ENCODE measurements at places on chromosomes 12 and 14.

DNA sequence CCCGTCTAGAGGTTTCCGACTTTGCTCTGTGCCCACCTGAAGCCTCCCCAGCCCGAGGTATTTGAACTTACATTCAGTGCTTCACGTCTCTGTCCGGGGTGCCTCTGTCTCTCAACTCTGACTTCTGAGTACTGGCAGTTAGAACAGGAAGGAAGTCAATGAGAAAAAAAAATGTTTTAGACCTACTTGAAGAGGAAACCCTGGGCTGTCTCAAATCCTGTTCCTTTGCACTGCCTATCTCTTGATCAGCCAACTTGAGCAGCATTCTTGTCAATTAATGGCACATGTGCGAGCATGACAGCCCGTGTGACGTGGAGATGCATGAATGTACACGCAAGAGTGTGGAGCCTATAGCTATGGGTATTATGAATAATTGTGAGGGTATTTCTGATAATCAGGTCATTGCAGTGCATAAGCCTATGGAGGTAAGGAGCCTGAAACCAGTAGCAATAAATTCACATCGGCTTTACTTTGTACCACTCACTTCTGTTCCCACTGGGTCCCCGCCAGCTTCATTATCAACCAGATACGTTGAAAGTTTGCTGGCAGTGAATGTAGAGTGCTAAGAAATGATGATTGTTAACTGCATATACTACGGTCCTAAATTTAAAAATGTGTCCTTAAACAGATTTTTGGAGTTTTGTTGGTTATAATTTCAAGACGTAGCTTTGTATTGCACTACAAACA lies at the start of gene ARHGDIB:
Gene ARHGDIB, minus strand, starts transcription at position 136 of the 687 bp plus-strand sequence. CDS start 10,889 bp downstream, outside the sequence.
- peak within 1 kb of the TSS; percentile 100 for H3K4me3 ChIP-seq
- H3K27ac ChIP-seq: peak within 1 kb of the TSS; percentile 96
- DNase-seq: peak; percentile 69

- H3K36me3 ChIP-seq: peaks cover 11% of the 10 kb centered on the region
- DNase-seq: no peak
- no peak overlapping the region for H3K27ac ChIP-seq
- H3K27me3 ChIP-seq: no peaks in the 10 kb centered on the region
- H3K4me1 ChIP-seq: no peaks in the 10 kb centered on the region
Measured at GRCh38 chr14:54976316-54976715, 50.6 kb downstream of the WDHD1 start.

GRCh38 chr14:54625112-54625511 lies 58.2 kb downstream of the SAMD4A start:
- no peak for DNase-seq
- peaks cover 3% of the 10 kb centered on the region for H3K36me3 ChIP-seq
- no peak overlapping the region for H3K27ac ChIP-seq
- H3K27me3 ChIP-seq: no peaks in the 10 kb centered on the region
- H3K4me3 ChIP-seq: no peak overlapping the region

DNA sequence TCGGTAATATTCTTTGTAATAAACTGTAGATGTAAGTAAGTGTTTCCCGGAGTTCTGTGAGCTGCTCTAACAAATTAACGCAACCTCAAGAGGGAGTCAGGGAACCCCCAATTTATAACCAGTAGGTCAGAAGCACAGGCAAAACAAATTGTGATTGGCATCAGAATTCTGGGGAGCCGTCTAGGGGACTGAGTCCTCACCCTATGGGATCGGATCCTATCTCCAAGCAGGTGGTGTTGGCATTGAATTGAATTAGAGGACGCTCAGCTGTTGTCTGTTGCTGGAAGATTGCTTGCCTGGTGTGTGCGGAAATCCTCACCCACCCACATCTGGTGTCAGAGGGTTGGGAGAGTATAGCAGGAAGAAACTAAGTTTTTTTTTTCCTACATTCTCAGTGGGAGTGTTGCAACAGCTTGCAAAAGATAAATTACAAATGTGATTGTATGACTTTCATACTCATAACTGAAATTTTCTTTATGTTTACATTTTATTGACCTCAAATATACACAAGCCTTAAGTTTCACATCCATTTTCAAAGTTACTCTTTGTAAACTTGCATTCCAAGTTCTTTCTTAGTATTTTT lies 5.5 kb downstream of the TMEM52B start:
- H3K4me1 ChIP-seq: peaks cover 7% of the 10 kb centered on the region
- no peak for DNase-seq
- no peak overlapping the region for H3K27ac ChIP-seq

DNA sequence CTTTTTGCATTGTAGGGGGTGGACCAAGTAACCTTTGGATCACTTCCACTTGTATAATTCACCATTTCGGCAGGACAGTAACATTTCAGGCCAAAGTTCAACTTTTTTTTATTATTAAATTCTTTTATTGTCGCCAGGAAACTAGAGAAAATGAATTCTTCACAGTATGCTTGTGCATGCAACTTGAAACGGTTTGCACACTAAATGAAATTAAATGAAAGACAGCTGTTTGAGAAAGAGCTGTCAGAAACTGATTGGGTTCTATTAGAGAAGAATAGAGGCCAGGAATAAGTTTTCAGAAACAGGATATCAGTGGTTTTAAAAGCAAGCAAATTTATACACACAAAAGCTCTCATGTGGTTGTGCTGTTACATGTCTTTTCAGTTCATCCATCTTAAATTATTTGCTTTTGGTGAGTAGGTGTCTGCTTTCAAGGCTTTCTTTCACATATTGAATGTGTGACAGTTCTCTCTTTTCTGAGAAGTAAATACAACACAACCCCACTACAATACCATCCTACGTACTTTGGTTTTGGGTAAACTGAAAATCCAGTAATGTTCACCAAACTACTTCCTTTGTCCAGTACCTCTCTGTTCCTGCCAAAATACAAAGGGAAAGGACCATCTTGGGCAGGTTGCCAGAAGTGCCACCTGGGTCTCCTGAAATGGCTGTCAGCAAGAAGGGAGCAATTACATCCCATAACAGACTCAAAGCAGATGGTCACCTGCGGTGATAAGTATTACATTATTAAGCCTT lies 291.7 kb downstream of the RAD51B start:
- H3K36me3 ChIP-seq: no peaks in the 10 kb centered on the region
- peak overlapping the region; percentile 69 for H3K27ac ChIP-seq
- no peak overlapping the region for H3K4me3 ChIP-seq
- no peaks in the 10 kb centered on the region for H3K27me3 ChIP-seq
- DNase-seq: no peak

- H3K27me3 ChIP-seq: no peaks in the 10 kb centered on the region
- no peak overlapping the region for H3K27ac ChIP-seq
- H3K4me3 ChIP-seq: no peak overlapping the region
Measured at GRCh38 chr14:68042586-68043210, 223.1 kb downstream of the RAD51B start.

- no peak for DNase-seq
- H3K4me1 ChIP-seq: no peaks in the 10 kb centered on the region
- H3K27me3 ChIP-seq: no peaks in the 10 kb centered on the region
- H3K4me3 ChIP-seq: no peak overlapping the region
- peaks cover 3% of the 10 kb centered on the region for H3K36me3 ChIP-seq
- no peak overlapping the region for H3K27ac ChIP-seq
Measured at GRCh38 chr12:120332523-120332922, 4.9 kb upstream of the PLA2G1B start.

DNA sequence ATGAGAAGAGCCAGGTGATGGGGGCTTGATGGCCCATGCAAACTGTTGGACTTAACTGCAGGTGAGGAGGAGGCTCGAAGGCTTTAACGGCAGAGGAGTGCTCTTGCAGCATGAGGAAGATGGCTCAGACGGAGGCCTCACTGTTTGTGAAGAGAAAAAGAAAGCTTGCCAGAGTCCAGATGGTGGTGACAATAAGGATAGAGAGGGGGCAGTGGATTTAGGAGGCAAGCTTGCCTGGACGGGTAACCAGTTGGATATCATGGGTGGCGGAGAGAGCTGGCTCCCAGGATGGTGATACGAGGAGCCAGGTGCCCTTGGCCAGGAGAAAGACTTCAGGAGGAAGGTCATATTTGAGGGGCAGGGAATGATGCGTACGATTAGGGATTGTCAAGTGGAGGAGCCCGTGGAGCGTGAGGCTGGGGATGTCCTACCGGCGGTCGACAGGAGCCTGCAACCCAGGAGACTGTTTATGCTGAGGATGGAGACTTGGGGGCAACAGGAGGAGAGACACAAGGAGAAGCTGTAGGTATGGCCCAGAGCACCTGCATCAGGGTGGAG lies 71.8 kb downstream of the CACNA1C start:
- H3K4me1 ChIP-seq: no peaks in the 10 kb centered on the region
- no peak for DNase-seq
- no peaks in the 10 kb centered on the region for H3K36me3 ChIP-seq

DNA sequence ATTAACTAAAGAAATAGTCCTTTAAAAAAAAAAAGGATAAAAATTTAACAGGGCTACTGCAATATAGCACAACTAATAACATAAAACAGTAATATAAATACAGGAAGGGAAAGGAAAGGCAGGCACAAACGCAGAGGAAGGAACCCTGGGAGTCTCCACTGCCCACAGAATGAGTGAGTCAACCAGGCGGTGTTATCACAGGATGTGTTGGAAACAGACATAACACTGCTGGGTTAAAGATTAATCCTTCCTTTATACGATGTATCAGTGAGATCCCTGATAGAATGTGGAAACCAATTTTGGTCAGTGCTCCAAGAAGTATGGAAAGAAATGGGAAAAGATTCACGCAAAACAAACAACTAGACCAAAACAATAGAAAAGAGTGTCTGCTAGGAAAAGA lies 47.9 kb downstream of the FGD6 start:
- H3K27me3 ChIP-seq: no peaks in the 10 kb centered on the region
- H3K27ac ChIP-seq: no peak overlapping the region
- DNase-seq: no peak
- no peaks in the 10 kb centered on the region for H3K36me3 ChIP-seq

GRCh38 chr12:76952995-76953394 lies 74.2 kb upstream of the CSRP2 start:
- no peak overlapping the region for H3K4me3 ChIP-seq
- no peaks in the 10 kb centered on the region for H3K36me3 ChIP-seq
- no peak for DNase-seq
- H3K27ac ChIP-seq: no peak overlapping the region

DNA sequence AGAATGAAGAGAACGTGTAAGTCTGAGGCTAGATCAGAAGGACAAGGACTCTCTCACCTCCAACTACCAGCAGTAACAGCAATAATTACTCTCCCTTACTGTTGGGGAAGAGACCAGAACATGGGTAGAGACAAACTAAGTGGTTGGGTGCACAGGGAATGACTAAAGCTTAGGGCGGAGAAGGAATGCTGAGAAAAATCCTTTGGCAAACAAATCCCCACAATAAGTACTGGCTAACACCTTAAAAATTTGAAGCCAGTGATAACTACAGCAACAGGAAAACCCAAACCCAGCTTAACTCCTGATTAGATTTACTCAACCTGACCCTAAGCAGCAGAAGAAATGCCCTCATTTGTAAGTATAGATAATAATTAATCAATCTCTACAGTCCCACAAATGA lies 759.0 kb downstream of the AACS start:
- no peaks in the 10 kb centered on the region for H3K4me1 ChIP-seq
- no peaks in the 10 kb centered on the region for H3K27me3 ChIP-seq
- H3K4me3 ChIP-seq: no peak overlapping the region
- no peak for DNase-seq
- no peaks in the 10 kb centered on the region for H3K36me3 ChIP-seq

- H3K27me3 ChIP-seq: no peaks in the 10 kb centered on the region
- H3K27ac ChIP-seq: no peak overlapping the region
- H3K4me3 ChIP-seq: no peak overlapping the region
- H3K36me3 ChIP-seq: peaks cover 2% of the 10 kb centered on the region
- no peaks in the 10 kb centered on the region for H3K4me1 ChIP-seq
Measured at GRCh38 chr14:96564389-96564788, 62.2 kb downstream of the PAPOLA start.

DNA sequence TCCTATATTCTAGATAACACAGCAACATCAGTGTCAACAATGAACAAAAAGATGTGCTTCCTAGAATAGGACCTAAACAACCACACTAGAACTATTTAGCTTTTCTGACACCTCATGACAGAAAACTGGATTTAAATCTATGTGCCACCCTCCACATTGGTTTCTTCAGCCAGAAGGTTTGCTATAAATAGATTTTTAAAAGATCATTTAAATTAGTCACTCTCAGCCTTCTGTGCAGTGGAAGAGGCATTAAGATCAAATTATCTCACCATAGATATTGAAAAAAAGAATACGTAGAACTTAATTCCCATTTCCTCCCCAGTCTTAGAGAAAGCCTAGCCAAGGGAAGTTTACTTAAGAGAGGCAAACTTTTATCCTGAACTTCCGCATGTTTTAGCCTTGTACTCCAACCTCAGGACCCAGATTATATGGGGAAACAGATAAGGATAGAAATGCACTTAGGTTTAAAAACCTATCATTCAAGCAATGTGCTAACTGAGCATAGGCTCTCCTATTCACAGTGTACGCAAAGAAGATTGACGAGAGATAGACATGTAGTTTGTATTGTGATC lies 59.6 kb downstream of the NELL2 start:
- no peak for DNase-seq
- H3K4me3 ChIP-seq: peak overlapping the region; percentile 33
- no peaks in the 10 kb centered on the region for H3K27me3 ChIP-seq

DNA sequence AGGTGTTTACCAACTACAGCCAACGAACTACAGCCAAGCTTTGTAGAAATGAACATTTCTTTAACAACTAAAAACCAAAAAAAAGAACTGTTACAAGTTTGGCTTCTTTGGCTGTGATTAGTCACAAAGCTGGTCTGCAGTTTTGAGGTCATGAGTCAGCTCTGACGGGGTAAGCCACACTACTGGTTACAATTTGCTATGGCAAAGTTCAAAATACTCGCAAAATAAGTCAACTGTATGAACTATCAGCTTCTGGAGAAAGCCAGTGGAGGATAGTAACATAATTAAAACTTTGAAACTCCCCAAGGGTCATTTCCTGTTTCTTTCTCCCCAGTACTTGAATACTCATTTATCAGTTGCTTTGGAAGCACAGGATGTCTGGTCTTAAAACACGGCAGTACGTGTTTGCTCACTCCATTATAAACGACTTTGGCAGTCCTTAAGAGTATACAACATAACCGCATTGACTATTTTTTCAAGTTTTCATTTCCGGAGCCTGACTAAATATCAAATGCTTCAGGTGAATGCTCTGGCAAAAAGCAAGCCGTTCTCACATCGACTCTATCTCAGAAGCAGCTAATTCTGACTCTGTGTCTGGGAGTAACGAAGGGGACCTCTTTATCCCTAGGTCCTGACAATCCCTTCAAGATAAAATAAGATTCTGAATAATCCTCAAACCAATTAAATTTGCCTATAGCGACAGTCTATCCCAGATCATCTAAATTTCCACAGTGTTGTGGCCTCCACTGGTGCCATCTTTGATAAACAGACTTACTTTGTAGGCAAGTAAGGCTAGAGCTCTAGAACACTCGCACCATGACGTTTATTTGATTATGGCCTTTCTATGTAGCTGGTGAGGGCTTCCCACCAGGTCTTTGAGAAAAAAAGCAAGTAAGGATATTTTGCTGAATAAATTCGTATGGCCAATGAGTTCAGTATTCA lies 10.6 kb downstream of the PHLDA1 start:
- peak overlapping the region; percentile 81 for H3K4me3 ChIP-seq
- H3K36me3 ChIP-seq: no peaks in the 10 kb centered on the region
- peak; percentile 82 for DNase-seq
- peak overlapping the region; percentile 98 for H3K27ac ChIP-seq
- peaks cover 70% of the 10 kb centered on the region for H3K4me1 ChIP-seq

GRCh38 chr14:65096323-65097089 lies 5.8 kb downstream of the MAX start:
- no peaks in the 10 kb centered on the region for H3K27me3 ChIP-seq
- H3K4me3 ChIP-seq: peak overlapping the region; percentile 50
- H3K4me1 ChIP-seq: peaks cover 69% of the 10 kb centered on the region
- DNase-seq: peak; percentile 14
- peak overlapping the region; percentile 76 for H3K27ac ChIP-seq
